ENCODE measurements at places on chromosomes 6 and 20.

DNA sequence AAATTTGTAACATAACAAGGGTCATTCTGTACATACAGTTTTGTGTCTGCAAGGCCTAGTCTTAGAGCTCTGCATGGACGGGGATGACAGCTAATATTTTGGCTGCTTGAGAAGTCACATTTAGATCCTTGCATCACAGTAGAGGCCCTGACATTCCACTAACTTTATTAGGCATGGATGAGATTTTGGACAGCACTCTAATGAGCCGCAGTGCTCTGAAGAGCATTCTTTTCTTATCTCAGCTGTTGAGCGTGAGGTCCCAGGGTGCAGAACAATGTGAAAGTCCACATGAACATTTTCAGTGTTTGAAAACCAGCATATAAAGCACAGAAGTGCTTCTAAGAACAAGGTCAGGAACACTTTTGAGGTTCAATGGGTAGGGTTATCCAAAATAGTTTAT is 58.9 kb downstream of the IPCEF1 start:
- no peak for DNase-seq

GRCh38 chr6:39111280-39111679 is 3.7 kb downstream of the SAYSD1 start:
- DNase-seq: no peak

DNA sequence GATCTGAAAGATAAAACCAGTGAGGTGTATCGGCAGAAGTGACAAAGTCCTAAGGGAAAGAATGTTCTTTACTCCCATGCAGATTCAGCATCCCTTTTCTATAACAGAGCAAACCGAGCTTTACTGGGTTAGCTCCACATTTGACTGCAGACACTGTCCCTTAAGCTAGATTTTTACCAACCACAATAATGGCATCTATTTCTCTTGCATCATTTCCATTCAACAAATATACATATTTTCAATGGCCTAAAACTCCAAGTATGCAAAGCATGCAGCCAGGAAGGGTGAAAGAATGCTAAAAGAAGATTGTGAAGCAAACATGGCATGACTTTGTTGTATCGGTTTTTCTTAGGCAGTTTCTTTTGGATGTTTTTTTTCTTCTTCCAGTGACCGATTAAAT is 255.4 kb downstream of the OGFRL1 start:
- no peak for DNase-seq

- DNase-seq: no peak
Measured at GRCh38 chr20:20832715-20833114, 120.3 kb upstream of the RALGAPA2 start.

DNA sequence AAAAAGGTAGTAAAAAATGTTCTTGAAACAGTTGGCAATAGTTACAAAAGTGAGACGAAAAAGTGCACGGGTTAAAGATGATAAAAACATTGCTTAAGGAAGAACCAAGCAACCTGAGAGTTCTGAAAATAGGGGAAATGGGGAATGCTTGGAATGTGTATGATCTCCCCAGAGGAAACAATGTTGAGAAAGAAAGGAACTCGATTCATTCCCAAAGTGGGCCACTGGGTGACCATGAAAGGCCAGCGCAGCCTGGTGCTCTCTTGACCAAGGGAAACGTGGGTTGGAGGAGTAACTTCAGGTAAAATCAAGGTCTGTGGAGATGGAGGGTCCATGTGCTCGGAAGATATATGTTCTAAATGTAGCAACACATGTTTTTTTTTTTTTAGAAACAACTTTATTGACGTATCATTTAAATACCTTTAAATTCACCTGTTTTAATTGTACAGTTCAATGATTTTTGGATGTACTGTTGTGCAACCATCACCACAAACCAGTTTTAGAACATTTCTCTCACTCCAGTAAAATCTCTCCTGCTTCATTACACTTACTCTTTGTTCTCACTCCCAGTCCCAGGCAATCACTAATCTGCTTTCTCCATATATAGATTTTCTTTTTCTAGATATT is 34.5 kb upstream of the CEP85L start:
- DNase-seq: no peak
